ENCODE measurements at places on chromosomes 1 and 21.

- no peak for DNase-seq
Measured at GRCh38 chr1:160798439-160798838, 2.5 kb downstream of the LY9 start.

- DNase-seq = no peak
Measured at GRCh38 chr1:44024903-44025525, 6.2 kb downstream of the SLC6A9 start.

DNA sequence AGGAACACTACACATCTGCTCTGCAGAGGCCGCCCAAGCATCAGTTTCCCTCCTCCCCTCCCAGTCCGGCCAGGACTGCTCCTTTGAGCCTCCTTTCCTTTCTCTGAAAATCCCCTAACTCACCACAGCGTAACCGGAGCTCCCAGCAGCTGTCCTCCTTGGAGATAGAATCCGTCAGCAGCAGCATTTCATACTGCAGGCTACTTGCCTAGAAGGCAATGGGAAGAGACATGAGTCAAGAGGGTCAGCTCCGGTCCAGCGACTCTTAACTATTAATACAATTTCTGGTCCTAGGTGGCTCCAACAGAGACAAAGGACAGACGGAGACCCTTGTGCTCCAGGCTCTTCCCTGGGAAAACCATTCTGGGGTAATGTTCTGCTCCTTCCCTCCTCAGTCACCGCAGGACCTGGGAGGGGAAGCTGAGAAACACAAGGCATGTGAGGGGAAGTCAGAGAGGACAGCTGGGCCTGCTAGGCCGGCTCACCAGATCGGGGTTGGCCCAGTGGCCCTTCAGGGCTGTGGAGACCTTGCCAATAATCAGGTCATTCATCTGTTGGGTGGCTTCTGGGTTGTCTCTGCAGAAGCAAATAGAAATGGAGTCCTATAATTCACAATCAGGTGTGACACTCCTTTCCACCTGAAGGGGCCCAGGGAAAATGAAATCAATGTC lies 99.7 kb downstream of the UBR4 start:
- DNase-seq = no peak

GRCh38 chr1:197304638-197305200 lies 36.7 kb downstream of the CRB1 start:
- DNase-seq = no peak

DNA sequence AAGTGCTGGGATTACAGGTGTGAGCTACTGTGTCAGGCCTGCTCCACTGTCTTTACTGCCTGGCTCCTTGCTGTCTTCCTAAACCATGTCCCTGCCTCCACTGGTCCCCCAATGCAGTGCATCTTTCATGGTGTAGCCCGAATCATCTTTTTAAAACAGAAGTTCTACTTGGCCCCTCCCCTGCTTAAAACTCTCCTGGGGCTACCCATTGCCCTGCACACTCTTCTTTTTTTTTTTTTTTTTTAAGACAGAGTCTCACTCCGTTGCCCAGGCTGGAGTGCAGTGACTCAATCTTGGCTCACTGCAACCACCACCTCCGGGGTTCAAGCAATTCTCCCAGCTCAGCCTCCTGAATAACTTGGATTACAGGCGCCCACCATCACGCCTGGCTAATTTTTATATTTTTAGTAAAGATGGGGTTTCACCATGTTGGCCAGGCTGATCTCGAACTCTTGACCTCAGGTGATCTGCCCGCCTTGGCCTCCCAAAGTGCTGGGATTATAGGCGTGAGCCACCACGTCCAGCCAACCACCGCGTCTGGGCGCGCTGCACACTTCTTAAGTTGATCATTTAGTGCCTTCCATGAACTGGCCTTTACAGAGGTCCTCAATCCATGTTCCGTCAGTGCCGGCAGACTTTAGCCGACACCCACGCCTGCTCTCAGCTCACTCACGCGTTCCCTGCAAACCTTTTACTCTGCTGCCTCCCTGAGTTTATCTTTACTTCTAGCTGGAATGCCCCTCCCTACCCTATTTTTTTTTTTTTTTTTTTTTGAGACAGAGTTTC lies 2.4 kb downstream of the FCN3 start:
- DNase-seq = no peak

- DNase-seq = no peak
Measured at GRCh38 chr1:43883321-43883720, 50.3 kb upstream of the ARTN start.

- no peak for DNase-seq
Measured at GRCh38 chr1:111943846-111944749, 45.4 kb downstream of the KCND3 start.
